ENCODE measurements at places on chromosomes 2 and 18.

DNA sequence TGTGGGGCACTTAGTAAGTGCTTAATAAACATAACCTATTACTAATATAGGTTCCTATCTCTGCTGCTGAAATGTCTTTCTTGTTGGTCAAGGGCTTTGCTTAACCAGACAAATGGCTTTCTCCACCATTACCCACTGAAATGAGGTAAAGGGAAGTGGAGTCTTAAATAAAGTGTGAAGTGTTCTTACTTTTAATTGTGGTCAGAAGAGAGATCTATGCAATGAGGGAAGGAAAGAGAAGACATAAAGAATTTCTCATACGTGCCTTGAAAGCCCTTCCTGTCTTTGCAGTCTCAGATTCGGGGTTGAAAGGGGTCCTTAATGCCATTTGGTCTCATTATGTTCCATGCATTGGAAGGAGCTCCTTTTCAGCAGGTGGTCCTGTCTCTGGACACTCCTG is 6.9 kb upstream of the CXCR4 start:
- no peak for DNase-seq

DNA sequence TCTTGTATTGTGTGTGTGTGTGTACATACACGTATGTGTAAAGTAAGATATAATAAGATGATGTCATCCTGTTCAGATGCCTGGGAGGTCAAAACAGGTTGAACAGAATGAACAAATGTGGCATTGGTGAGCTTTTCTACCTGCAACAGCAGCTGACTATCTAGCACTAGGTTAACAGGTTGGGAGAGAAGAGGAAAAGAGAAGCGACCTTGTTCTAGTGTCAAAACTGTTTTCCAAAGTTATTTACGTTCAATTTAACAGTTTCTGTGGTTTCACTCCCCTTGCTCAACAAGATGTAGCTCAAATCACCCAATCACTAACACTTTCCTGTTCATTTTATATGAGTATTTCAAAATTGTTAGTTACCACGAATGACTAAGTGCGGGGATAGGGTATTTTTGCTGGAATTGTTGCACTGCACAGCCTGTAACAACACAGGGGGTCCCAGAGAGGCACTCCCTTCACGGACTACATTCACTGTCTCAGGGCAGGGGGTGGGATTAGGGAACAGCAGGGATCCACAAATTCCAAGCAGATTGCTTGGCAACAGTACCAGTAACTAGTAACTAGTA is 67.5 kb upstream of the DTNB start:
- DNase-seq: no peak

DNA sequence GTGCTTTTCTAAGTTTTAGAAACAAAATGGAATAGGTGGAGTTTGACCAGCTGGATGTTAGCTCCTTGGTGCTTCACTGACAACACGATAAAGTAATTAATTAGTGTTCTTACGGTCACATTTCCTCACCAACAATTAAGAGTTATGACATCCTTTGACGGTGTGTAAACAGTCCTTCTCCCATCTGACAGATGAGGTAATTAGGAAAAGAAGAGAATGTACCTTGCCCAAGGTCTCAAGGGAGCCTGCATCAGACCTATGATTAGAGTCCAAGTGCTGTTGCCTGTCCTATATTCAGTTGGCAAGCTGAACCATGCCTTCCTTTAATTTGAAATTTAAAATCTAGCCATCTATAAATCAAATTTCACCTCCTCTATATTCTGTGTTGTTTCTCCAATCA is 48.3 kb upstream of the STK17B start:
- DNase-seq: no peak

- no peak for DNase-seq
Observed at GRCh38 chr2:166115589-166115988, 12.2 kb downstream of the SCN1A start.

GRCh38 chr2:127485694-127486071 is 40.6 kb downstream of the IWS1 start:
- DNase-seq: no peak

DNA sequence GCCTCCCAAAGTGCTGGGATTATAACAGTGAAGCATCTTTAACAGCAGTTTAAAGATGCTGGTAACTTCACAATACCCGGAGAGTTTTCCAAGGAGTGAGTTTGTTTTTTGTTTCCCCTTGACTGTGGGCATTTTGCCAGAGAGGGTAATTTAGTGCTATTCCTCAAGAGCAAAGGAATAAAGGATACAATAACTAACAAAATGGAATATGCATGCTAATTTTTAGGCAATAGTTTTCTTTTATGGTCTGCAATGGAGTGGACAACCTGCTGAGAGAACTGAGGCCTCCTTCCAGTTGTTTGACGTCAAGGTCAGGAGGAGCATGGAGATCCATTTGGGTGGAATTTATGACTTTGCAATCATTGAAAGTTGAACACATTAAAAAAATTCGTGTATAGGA is 15.9 kb upstream of the GREB1 start:
- DNase-seq: no peak

DNA sequence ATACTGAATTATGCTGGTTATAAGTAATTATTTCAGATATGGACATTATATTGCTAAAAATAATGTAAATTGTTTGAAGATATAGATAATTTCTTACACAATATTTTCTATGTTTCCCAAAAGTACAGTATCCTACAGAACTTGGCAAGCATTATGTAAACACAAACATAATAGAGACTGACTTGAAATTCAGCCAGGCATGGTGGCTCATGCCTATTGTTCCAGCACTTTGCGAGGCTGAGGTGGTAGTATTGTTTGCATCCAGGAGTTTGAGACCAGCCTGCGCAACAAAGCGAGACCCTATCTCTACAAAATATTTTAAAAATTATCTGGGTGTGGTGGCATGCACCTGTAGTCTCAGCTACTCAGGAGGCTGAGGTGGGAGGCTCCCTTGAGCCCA is 1300.5 kb upstream of the DDX18 start:
- no peak for DNase-seq

DNA sequence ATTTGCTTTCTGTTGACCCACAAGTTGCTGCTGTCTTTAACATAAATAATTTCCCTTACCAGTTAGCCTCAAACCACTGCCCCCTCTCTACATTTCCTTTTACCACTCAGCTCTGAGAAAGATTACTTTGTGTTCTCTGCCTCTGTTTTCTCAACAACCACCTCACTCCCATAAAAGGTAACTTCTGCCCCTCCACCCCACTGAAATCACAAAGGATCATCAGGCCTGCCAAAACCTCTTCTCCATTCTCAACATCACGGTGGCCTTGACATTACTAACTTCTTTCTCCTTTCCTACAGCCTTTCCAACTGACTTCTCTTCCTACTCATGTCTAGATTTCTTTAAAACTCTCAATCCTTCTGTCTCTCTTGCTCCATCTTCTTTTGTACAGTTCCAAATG is 10.1 kb downstream of the ACADL start:
- no peak for DNase-seq

- no peak for DNase-seq
Observed at GRCh38 chr2:43376523-43377198, 150.3 kb upstream of the ZFP36L2 start.

DNA sequence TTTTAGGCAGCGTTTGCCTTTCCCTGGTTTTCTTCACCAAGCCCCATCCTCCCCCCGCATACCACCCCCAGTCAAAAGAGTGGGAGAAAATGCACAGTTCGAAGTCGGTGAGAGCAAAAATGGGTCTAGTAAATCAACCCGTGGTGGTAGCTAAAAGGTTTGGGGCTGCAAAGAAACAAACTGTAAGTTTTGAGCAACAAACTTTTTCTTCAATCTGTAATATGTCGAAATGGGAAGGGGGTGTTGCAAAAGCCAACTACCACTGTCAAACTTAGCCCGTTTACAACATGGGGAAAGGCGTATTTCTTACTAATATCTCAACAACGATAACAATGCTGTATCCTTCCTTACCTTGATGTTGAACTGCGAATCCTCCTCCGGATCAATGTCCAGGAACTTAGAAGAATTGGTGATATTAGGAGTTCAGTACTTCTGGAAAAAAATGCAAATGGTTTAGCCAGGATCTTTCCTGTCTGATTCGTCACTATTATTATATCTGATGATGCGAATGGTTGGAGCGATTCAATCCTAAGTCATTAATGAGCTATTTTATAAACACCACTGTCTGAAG is 2.4 kb upstream of the SATB2 start:
- DNase-seq: no peak

DNA sequence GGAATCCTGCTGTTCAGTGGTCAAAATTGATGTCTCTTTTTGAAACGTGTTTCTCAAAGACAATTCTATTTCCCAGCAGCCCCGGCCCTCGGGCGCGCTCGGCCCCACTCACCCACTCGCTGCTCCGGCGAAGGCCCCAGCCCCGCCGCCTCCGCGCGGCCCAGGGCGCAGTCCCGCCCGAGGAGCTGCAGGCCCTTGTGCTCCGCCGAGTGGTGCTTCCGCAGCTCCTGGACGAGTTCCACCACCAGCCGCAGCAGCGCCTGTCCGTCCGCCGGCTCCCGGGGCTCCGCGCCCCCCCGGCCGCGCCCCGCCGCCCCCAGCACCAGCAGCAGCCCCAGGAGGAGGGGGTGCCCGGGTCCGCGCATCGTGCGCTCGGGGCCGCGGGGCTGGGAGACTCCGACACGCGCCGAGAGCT is 413 bp downstream of the ALKAL2 start:
- DNase-seq: peak; percentile 67

- no peak for DNase-seq
Observed at GRCh38 chr2:144454466-144455287, 65.2 kb downstream of the ZEB2 start.

DNA sequence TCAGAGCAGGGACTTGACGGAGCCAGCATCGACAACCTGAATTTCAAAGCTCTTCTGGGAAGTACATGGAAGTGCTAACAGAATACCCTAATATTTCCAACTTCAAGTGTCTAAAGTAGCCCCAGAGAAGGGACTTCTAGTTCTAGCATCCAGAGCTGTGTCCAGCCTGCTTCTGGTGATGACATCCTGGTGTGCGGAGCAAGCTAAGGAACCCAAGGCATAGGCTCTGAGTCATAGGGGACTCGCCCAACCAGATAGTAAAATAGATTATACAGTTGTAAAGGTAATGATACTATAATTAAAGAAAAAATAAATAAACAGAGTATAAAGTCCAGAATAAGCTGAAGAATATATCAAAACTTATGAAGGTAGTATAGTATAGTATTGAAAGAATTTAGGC is 108.1 kb upstream of the SERPINE2 start:
- no peak for DNase-seq

DNA sequence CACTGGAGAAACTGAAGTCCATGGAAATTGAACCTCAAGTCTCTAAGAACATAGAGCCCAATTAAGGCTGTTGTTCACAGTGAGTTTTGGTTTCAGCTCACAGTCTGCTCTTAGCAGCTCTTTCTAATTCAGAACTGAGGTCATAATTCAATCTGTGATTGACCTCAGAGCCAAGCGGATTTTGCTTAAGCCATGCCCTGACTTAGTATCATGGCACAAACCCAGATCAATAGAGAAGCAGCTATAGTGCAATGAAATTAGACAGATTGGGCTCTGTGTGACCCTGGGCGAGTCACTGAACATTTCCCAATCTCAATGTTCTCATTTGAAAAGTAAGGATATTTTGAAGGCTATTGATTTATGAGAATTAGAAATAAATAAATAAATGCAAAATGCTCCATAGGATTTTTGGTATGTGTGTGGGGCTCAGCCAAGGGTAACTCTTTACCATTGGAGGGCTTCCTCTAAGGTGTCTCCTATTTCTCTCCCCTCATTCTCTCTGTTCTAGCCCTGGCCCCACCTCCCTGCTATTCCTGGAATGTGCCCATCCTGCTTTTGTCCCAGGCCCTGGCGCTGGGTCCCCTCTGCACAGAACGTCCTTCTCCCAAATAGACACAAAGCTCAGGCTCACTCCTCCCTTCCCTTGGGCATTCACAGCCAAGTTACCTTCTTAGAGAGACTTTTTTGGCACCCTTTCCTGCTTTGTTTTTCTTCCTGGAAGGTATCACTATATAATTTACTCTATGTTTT is 239.6 kb downstream of the LPIN1 start:
- no peak for DNase-seq

GRCh38 chr18:7775843-7776242 is 208.7 kb downstream of the PTPRM start:
- DNase-seq: no peak

DNA sequence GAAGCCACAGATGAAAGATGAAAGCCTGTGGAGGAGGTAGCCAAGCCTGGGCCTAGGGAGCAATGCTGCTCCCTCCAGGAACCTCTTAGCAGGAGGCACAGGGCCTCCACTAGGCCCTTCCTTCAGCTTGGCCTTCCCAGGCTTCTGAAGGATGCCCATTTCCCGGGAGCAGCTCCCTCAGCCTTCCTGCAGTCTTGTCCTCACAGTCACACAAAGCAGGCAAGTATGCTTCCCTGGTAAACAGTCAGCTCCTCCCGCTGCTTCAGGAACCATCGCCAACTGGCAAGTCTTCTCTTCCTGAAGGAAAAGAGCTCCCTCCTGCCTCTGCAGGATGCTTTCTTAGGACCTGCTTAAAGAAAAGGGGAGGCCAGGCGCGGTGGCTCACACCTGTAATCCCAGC is 53.2 kb downstream of the SMAD7 start:
- no peak for DNase-seq

- DNase-seq: no peak
Observed at GRCh38 chr2:220695397-220696279, 876.5 kb downstream of the EPHA4 start.

DNA sequence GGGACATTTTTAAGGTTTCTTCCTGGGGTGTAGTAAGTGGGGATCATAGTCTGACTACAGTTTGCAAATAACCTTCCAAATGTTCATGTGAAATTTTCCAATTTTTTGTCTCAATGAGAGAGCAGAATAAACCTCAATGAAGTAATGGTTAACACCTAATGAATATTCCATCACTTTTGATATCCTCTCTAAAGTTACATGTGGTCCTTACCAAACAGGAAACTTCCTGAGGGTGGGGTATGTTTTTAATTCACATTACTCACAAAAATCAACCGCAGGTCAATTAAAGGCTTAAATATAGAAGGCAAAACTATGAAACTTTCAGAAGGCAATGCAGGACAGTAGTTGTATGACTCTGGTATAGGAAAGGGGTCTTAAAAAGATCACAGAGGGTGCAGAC is 13.2 kb downstream of the ZNF407 start:
- DNase-seq: no peak

- DNase-seq: no peak
Observed at GRCh38 chr18:66769375-66769774, 165.5 kb upstream of the CDH19 start.

DNA sequence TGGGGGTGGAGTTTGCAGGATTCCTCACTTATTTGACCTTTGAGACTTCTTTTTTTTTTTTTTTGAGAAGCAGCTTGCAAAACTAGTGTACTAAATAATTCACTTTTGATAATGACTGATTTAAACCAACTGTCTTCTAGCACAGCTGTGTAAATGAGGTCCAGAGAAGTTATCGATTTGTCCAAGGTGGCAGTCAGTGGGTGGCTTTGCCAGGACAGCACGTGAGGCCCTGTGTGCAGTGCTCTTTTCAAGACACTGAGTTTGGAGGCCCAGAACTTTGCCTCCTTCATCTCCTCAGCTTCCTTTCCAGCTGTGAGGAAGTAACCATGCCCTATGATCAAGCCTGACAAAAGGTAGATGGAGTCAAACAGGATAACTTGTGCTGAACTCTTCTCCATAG is 92.9 kb upstream of the LCLAT1 start:
- peak; percentile 30 for DNase-seq

- no peak for DNase-seq
Observed at GRCh38 chr2:128639693-128640092, 321.0 kb upstream of the HS6ST1 start.

GRCh38 chr18:76260941-76261472 is 234.0 kb downstream of the ZNF516 start:
- DNase-seq: no peak

Measured in NCI-H146 (cell line).